ENCODE measurements at places on chromosomes 7 and 10. TPM values are rescaled to one million over a fixed set of nuclear protein-coding genes. Genes with fewer than 3 reads are reported as not detected.

LMBR1 gene
- 70.5 TPM for total RNA-seq

- H3K27ac ChIP-seq = no peak overlapping the region
- no peaks in the 10 kb centered on the region for H3K27me3 ChIP-seq
- peaks cover 3% of the 10 kb centered on the region for H3K4me1 ChIP-seq
- H3K36me3 ChIP-seq = no peaks in the 10 kb centered on the region
- H3K4me3 ChIP-seq = no peak overlapping the region
Observed at GRCh38 chr10:7913126-7913872, 95.0 kb downstream of the TAF3 start.

DNA sequence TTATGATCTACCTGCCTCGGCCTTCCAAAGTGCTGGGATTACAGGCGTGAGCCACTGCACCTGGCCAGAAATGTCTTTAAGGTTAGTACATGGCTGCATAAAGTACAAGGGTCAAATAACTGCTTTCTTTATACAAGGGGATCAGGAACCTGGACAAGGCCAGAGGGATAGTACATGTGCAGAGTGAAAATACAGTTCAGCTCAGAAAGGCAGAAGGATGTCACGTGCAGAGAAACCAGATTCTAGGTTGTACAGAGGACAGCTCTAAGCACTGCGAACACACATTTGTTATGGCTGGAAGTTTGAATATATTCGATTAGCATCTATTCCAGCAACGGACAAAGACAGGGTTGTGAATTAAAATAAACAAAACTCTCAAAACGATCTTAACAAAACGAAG, 6.0 kb upstream of the RSBN1L start:
- no peaks in the 10 kb centered on the region for H3K27me3 ChIP-seq
- no peak for DNase-seq
- H3K4me3 ChIP-seq = no peak overlapping the region
- H3K27ac ChIP-seq = no peak overlapping the region

- H3K27me3 ChIP-seq = no peaks in the 10 kb centered on the region
- DNase-seq = no peak
- peak overlapping the region; percentile 65 for H3K27ac ChIP-seq
- peak overlapping the region; percentile 69 for H3K4me3 ChIP-seq
Observed at GRCh38 chr10:103854265-103854685, 1.1 kb downstream of the SH3PXD2A start.

- no peaks in the 10 kb centered on the region for H3K36me3 ChIP-seq
- no peaks in the 10 kb centered on the region for H3K27me3 ChIP-seq
- no peak overlapping the region for H3K27ac ChIP-seq
Observed at GRCh38 chr10:121526801-121527221, 71.4 kb downstream of the FGFR2 start.

- no peaks in the 10 kb centered on the region for H3K27me3 ChIP-seq
- H3K27ac ChIP-seq = peak overlapping the region; percentile 53
- H3K4me1 ChIP-seq = peaks cover 8% of the 10 kb centered on the region
- DNase-seq = peak; percentile 68
- H3K36me3 ChIP-seq = no peaks in the 10 kb centered on the region
Observed at GRCh38 chr10:97353945-97354344, 19.4 kb upstream of the FRAT2 start.

DNA sequence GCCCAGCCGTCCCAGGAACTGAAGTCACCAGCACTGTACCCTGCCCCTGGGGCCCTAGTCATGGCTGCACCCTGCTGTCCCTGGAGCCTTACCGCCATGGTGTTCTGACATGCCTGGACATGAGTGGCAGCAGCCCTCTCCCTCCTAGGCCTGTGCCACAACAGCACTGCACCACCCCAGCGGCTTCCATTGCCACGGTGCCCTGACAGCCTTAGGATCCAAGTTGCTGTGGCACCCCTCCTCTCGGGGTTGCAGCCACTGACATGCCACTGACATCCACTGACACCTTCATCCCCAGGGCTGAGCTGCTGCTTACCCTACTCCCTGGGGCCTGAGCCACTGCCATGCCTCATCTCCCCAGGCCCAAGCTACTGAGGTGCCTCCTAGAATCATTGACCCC, 39.6 kb upstream of the SHH start:
- no peak overlapping the region for H3K4me3 ChIP-seq
- H3K27ac ChIP-seq = no peak overlapping the region
- H3K27me3 ChIP-seq = no peaks in the 10 kb centered on the region
